ENCODE measurements at places on chromosomes 13 and 19. TPM values are rescaled to one million over a fixed set of nuclear protein-coding genes. Genes with fewer than 3 reads are reported as not detected.

The IFI30 gene
- 29.3 TPM for polyA plus RNA-seq

The ADPRHL1 gene
- 0.89 TPM for polyA plus RNA-seq

The CCL25 gene
- not detected for polyA plus RNA-seq

The SLITRK6 gene
- 2.0 TPM for polyA plus RNA-seq

The FCHO1 gene
- 0.51 TPM for polyA plus RNA-seq

The B3GLCT gene
- polyA plus RNA-seq: 2.0 TPM

The KIR2DL3 gene
- polyA plus RNA-seq: not detected

The ZNF534 gene
- 0.04 TPM for polyA plus RNA-seq

The ADM5 gene
- 2.0 TPM for polyA plus RNA-seq

The CNOT3 gene
- polyA plus RNA-seq: 21.3 TPM

The ZNF829 gene
- 0.57 TPM for polyA plus RNA-seq

The POU2F2 gene
- polyA plus RNA-seq: 0.79 TPM

The MUC16 gene
- 0.06 TPM for polyA plus RNA-seq

The PRDX2 gene
- 157 TPM for polyA plus RNA-seq

The CHAMP1 gene
- 4.4 TPM for polyA plus RNA-seq

The METTL21C gene
- not detected for polyA plus RNA-seq

The CEACAM8 gene
- polyA plus RNA-seq: not detected

The RNASEH2A gene
- 20.8 TPM for polyA plus RNA-seq

The UHRF1 gene
- polyA plus RNA-seq: 10.0 TPM

The ZNF324B gene
- polyA plus RNA-seq: 2.8 TPM
